ENCODE measurements at places on chromosomes 6 and 20. TPM values are rescaled to one million over a fixed set of nuclear protein-coding genes. Genes with fewer than 3 reads are reported as not detected.

SS18L1 gene
- total RNA-seq = 17.9 TPM

SEMG1 gene
- total RNA-seq = not detected

RSPO3 gene
- total RNA-seq = not detected

COL11A2 gene
- 0.83 TPM for total RNA-seq

AGPAT1 gene
- total RNA-seq = 46.6 TPM

DNA sequence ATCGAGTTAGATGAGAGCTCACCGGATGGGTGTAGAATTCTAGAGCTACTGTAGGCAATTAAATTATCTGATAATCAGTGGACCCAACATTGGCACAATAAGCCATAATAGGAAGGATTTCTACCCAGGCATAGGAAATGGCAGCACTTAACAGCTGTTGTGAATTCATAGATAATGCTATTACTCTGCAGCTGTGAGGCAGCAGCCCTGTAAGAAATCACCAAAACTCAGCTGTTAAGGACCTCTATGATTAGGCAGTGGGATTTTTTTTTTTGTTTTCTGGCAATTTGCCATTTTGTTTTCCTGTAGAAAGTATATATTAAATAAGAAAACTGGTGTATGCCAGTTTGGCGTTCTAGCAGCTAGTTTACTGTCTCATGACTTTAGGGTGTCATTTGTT, 609.1 kb upstream of the SLC35B3 start:
- no peak for DNase-seq

DNA sequence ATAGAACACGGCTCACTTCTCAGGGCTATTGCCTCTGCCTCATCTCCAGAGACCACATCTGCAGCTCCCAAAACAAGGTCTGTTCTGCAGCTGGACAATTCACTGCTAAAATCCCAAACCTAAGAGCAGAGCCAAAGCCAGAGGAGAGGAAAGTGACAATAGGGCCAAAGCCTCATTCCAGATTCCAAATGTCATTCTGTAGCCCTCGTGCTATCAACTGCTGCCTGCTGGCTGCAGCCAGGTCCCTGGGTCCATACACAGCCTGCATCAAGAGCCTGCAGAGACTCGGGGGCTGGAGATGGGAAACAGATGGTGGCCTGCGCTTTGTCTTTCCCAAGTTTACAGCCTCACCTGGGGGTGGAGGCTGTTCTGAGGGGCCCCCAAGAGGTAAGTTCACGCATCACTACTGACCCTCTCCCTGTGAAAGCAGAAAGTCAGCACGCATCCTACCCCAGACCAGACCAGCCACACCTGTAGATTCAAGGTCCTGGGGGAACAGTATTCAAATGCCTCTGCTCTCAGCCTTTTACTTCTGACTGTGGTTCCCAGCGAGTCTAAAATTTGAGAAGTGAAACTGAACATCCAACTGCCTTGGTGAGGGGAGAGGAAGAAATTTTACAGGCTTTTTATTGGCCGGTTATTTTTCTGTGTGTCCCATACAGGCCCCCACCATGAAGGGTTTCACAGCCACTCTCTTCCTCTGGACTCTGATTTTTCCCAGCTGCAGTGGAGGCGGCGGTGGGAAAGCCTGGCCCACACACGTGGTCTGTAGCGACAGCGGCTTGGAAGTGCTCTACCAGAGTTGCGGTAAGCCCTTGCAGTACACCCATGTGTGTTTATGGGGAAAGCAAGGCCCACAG, at the start of gene LY86:
Gene LY86 (plus strand): TSS at position 657 of the 860 bp plus-strand sequence. CDS start 15 bp downstream, at position 672.
- peak; percentile 45 for DNase-seq

DNA sequence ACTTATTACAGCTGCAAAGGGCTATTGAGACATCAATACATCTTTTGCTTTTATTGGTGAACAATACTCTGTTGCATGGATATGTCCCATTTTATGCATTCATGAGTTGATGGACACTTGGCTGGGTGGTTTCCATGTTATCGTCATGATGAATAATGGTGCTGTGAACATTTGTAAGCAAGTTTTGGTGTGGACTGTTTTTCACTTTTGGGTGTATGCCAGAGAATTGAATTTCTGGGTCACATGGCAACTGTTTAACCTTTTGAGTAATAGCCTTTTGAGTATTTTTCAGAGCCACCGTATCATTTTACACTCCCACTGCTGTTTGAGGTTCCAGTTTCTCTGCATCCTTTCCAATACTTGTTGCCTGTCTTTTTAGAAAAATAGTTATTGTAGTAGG, 107.0 kb downstream of the JARID2 start:
- DNase-seq = no peak

GRCh38 chr6:4138186-4138585, 2.8 kb upstream of the ECI2 start:
- no peak for DNase-seq

- no peak for DNase-seq
Observed at GRCh38 chr6:43831191-43831590, 61.2 kb downstream of the VEGFA start.

- no peak for DNase-seq
Observed at GRCh38 chr20:50541606-50542041, 31.4 kb downstream of the PTPN1 start.

Data from activated CD8-positive, alpha-beta T cell treated with anti-CD3 and anti-CD28 coated beads, Interleukin-2, amount 10 ng/mL, durations not matched to agents 7 days and 5 days (primary cell).